ENCODE measurements at places on chromosomes 1 and 21.

DNA sequence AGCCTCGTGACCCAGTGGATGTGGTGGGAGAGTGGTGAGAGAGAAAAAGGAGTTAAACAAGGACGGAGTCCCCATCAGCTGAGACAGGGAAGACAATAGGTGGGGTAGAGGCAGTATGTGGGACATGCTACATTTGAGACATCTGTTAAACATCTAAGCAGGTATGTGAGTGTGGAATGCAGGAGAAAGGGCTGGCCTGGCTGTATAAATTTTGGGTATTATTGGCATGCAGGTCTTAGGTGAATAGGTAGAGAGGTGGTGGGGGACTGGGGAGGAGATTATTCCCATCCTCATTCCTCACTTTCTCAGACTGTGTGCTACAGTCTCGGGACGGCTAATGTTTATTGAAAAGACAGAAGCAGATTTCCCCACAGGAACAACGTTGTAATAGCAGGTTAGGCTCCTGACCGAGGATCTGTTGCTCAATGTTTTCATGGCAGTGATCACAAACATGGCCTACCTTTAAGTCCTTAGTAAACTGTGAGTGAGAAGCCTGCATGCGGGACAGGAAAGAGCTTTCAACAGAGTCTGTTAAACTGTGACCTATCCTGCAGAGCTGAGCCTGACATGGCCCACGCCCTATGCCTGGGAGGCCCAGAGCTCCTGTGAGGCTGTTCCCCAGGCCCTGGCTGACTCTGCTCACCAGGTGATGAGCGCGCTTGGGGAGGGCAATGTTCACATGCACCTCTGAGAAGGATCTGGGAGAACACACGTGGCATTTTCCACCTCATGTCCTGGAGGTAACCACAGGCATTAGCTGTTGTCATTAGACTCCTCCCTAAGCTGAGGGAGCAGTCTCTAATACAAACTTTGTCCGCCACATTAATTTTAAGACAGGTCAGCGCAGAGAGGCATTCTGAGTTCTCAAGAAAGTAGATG is 16.5 kb downstream of the VSIG8 start:
- DNase-seq = no peak

- no peak for DNase-seq
Measured at GRCh38 chr1:212161231-212161781, 123.9 kb upstream of the PPP2R5A start.

GRCh38 chr1:20325844-20326420 is 35.3 kb downstream of the VWA5B1 start:
- no peak for DNase-seq

GRCh38 chr1:160454371-160455152 is 54.2 kb downstream of the VANGL2 start:
- DNase-seq = no peak

DNA sequence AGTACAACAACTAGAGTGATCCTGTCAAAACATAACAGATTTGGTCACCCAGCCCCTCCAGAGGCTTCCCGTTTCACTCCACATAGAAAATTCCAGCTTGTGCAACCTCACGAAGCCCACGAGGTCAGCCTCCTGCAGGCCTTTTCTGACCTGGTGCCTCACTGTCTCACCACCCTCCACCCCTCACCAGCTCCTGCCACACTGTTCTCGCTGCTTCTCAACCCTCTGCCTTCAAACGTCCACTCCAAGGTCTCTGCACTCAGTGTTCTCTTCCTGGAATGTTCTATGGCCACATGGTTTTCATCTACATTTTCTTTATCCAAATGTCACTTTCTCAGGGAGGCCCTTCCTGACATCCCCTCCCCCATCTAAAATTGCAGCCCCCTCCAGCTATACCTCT is 178.9 kb downstream of the DHRS3 start:
- no peak for DNase-seq

- DNase-seq = no peak
Measured at GRCh38 chr1:40096646-40096976, 441 bp downstream of the PPT1 start.

- DNase-seq = no peak
Measured at GRCh38 chr1:85421179-85421578, 43.8 kb downstream of the DDAH1 start.

GRCh38 chr1:55927702-55928290 is 651.6 kb downstream of the PLPP3 start:
- no peak for DNase-seq

- DNase-seq = peak; percentile 38
Measured at GRCh38 chr1:109910123-109910962, at the start of gene CSF1. Gene CSF1, plus strand, starts transcription at chr1:109910849. Its CDS starts 175 bp downstream, at chr1:109911024.

DNA sequence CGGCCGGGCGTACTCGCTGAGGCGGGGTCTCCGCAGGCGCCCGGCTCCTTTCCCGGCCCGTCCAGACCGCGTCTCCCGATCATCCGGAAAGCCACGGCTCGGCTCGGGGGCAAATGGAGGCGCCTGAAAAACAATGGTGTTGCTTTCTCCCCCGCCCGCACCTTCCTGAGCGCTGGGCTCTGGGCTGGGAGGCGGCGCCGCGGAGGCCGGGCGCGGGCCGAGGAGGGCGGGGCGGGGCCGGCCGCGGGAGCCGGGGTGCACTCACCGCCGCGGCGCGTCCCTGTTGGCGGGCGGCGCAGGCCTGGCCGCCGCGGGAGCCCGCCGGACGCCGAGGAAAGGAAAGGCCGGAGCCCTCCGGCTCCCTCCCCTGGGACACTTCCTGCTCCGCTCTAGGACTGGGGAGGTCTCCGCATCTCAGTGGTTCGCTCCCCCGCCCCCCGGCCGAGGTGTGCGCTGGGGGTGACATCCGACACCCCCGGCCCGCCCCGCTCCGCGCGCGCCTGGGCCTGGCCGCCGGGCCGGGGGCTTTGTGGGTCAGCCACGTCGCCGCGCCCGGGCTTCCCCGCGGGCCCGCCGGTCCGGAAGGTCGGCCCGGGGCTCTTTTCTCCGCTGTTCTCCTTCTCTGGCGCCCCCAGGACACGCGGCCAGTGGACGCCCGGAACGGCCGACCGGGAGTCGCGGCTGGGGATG is at the start of gene ZNF496:
Gene ZNF496 (minus strand): TSS at position 343 of the 690 bp plus-strand sequence. CDS start 2,289 bp downstream, outside the sequence.
- DNase-seq = no peak

DNA sequence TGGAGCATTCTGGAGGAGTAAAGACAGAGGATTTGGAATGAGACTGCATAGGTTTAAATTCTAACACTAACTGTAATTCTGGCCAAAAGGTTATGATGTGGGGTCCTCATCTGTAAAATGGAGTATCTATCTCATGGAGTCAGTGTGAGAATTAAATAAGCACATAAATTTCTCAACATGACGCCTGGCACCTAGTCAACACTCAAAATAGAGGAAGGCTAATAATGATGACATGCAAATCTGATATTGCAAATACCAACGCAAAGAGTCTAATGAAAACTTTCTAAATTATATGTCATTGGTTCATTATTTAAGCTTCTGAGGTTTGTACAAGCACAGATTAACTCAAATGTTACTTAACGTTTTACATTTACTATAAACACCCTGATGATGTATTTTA is 29.6 kb downstream of the APP start:
- DNase-seq = no peak

- DNase-seq = no peak
Measured at GRCh38 chr1:63643517-63643916, 50.3 kb downstream of the PGM1 start.

GRCh38 chr21:37006486-37007291 is at the start of gene RIPPLY3:
Gene RIPPLY3, plus strand, starts transcription at chr21:37006702. Its CDS starts 71 bp downstream, at chr21:37006773.
- DNase-seq = no peak

DNA sequence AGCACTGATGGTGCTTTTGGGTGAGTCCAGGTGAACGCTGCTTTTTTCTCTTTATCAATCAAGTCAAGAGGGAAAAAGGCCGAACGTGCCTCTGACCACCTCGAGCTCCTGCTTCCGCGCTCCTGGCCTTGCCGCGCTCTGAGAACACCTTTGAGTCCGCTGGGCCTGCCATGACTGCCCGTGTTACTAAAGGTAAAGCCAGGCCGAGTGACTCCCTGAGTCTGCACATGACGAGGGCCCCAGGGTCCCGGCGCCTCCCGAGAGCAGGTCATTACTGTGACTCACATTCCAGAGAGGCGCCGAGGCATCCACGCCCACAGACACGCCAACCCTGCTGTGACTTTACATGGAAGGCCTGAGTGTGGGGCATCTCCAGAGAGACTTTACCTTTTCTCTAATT is 11.1 kb downstream of the POFUT2 start:
- DNase-seq = no peak

GRCh38 chr1:13956393-13956792 is 256.4 kb downstream of the PRDM2 start:
- no peak for DNase-seq

GRCh38 chr1:20846461-20847374 is 59.6 kb upstream of the HP1BP3 start:
- DNase-seq = no peak

DNA sequence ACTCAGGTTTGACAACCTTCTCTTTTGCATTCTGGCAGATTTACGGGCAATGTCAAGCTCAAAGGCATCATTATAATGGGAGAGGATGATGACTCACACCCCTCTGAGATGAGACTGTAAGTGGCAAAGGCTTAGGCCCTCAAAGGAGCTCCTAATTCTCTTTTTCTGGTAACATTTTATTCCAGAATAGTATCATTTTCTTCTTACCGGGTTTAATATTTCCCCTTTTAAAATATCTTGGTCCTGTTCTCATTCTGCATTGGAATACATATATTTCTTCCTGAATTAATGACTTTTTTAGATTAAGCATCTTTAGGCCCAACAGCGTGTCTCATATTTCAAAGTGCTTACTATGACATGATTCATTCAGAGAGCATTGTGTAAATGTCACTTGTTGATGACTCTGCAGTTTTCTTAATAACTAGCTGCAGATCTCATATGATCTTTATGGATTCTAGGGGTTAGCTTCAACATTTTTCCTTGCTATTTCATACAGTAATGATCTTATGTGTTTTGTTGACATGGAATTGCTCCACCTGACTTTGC is 1.7 kb downstream of the PITHD1 start:
- DNase-seq = no peak

DNA sequence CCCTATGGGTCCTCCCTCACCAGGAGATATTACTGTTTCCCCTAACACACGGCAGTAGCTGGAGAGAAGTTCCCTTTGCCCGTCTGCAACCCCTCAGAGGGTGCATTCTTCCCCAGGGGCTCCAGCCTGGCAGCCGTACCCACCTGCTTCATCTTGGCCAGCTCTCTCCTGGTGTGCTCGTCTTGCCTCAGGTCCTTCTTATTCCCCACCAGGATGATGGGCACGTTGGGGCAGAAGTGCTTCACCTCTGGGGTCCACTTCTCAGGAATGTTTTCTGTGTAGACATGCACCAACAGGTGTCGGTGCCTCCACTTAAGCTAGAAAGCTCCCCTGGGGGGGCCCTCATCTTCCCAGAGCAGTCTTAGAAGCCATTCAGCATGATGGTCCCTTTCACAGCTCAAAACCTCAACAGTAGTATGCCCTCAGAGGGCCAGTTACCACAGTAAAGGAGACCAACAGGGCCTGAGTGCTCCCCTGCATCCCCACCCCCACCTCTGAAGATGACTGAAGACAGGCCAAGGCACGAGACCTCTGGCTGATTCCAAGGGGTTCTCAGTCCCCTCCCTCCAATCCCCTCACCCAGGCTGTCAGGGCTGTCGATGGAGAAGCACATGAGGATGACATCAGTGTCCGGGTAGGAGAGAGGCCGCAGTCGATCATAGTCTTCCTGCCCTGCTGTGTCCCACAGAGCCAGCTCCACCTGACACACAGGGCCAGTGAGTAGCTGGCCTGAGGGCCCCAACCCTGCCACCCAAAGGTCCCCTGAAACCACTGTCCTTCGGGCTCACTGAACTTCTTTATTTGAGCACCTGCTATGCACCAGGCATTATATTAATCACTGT is 4.3 kb downstream of the RHOC start:
- no peak for DNase-seq

- DNase-seq = no peak
Measured at GRCh38 chr1:15557594-15557993, 27.3 kb downstream of the AGMAT start.

GRCh38 chr1:101291562-101292380 is 55.0 kb downstream of the S1PR1 start:
- no peak for DNase-seq

- DNase-seq = no peak
Measured at GRCh38 chr21:25638660-25639550, at the start of gene JAM2. Gene JAM2, plus strand, starts transcription at chr21:25639258. Its CDS starts 564 bp downstream, at chr21:25639822.

- DNase-seq = no peak
Measured at GRCh38 chr1:116826818-116827606, 72.8 kb downstream of the CD2 start.

GRCh38 chr21:27739187-27739586 is 772.3 kb upstream of the ADAMTS5 start:
- no peak for DNase-seq

GRCh38 chr1:7771823-7772299 is 765 bp downstream of the VAMP3 start:
- DNase-seq = no peak

- DNase-seq = no peak
Measured at GRCh38 chr1:215551806-215552205, 15.3 kb upstream of the KCTD3 start.

GRCh38 chr21:28111151-28111619 is 881.5 kb downstream of the LTN1 start:
- no peak for DNase-seq

DNA sequence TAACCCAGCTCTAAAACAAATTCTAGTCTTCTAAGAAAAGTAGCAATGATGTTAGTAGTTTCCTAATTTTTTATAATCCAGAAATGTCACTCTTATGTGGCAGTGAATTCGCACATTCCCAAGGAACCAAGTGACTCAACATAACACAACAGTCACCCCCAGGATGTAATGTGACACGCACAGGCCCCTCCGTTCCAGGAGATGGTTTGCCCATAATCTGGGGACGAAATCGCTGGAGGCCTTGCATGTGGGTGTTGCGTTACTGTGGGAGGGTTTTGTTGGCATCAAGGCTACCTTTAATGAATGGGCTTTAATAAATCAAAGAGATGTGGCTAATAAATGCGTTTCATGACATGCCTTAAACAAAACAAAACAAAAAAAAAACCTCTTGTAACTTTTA is 50.9 kb downstream of the EVA1C start:
- DNase-seq = no peak

DNA sequence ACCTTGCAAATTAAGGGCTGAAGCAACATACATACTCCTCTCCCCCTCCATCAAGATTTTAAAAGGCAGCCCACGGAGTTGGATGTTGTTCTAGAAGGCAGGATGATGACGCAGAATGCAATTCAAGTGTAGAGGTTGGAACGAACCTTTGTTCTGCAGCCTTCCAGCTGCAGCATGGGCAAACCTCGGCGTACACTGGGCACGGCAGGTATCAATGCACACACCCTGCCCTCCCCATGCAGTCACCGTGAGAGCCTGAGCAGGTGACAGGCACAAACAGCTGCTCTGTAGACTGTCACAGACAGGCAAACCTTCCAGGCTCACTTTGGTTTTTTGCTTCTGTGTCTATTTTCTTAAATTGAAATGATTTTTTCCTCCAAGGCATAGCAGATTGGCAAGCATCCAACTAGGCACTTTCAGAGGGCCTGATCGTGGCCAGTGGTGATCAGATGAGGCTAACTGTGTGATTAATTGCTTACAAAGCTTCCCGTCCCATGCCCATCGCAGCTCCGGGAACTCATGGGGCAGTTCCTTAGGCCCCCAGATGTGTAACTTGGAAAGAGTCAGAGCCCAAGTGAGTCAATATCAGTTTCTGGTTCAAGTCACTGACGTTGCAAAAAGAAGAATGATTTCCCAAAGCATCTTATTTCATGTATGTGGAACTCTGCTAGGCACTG is 82.3 kb downstream of the ITPKB start:
- no peak for DNase-seq
